ENCODE measurements at places on chromosomes 11 and 22.
A peak's percentile ranks its signal among the peaks of the same experiment; 100 is the strongest.

- DNase-seq = peak; percentile 97
Observed at GRCh38 chr11:35045236-35045820, 93.6 kb upstream of the CD44 start.

- no peak for DNase-seq
Observed at GRCh38 chr11:115611343-115611742, 107.1 kb upstream of the CADM1 start.

DNA sequence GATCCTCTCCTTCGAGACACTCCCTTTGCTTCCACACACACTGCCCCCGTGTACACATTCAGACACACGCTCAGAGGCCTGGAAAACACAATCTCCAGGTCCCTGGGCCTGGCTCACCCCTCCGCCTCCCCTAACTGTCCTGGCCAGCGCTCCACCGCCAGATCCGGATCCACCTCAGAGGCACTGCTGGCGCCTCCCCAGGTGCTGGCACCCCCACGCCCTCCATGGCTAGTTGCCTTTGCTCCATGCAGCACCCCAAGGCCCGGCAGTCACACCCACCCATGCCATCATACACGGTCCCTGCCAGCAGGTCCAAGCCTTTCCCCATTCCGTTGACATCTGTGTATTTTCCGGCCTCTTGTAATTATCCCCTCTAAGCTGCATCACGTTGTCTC is 11.1 kb downstream of the SPTBN2 start:
- DNase-seq = no peak

DNA sequence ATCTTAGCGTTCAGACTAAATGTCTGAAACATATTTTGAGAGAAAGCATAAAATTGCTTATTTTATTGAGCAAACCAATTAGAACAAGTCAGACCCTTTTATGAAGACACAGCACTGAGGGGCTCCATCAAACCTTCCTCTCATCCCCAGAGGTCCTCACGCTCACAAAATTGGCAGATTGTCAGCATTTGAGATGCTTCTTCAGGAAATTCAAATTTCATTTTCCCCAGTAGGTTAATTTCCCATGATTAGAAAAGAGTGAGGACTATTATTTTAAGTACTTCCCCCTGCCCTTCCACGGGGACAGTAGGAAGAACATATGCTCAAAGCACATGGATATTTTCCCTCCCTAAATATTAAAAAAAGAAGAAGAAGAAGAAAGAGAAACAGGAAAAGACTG is 851.8 kb downstream of the BRD1 start:
- DNase-seq = no peak

DNA sequence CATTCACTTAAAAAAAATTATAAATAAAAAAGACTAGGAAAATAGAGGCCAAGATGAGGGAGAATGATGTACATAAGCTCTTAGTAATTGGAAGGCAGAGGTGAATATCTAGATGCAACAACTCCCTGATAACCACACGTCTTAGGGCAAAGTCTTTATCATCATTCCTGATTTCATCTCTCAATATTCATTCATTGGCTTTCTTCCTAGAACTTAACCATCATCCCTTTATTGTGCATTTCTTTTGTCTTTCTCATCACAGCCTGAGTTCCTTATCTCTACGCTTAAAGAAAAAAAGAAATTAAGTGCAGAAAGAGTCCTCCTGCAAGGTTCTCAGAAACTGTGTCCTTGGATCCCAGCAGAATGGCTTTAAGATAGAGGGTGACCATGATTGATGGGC is 23.2 kb upstream of the FLI1 start:
- DNase-seq = no peak

GRCh38 chr22:39183991-39184585 is 31.6 kb upstream of the CBX7 start:
- no peak for DNase-seq

DNA sequence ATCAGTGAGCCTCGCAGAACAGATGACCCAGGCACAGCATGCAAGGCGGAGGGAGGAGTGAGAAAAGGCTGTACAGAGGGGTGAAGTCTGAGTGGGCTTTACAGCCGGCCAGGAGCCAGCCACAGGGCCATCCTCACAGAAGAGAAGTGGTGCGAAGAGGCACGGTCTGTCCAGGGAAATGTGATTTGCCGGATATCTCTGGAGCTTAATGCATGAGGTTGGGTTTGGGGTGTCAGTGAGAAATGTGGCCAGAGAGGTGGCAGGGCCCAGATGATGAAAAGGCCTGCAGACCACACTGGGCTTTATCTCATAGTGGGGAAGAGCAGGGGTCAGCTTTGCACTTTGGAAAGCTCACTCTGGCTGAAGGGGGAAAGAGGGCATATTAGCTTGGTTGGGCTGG is 255.2 kb downstream of the BUD13 start:
- no peak for DNase-seq

- peak; percentile 12 for DNase-seq
Observed at GRCh38 chr11:73218106-73218829, at the start of gene P2RY2. P2RY2 (plus strand) TSS chr11:73218281; CDS start chr11:73234160, 15,879 bp downstream.

GRCh38 chr22:42621505-42622002 is 6.9 kb upstream of the POLDIP3 start:
- DNase-seq = peak; percentile 52

GRCh38 chr11:1574933-1575242 is 2.8 kb upstream of the DUSP8 start:
- DNase-seq = no peak

DNA sequence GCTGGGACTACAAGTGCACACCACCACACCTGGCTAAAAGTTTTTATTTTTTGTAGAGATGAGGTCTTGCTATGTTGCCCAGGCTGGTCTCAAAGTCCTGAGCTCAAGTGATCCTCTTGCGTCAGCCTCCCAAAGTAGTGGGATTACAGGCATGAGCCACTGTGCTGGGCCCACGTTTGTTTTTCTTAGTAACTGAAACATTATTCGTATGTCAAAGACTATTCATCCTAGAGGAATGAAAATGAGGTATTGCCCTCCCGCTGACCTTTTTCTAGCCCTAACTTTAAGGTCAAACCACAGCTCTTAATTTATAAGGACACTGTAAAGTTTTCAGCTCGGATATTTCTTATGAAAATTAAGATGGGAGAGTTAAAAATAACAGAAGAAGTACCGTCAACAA is 33.2 kb upstream of the PAX6 start:
- DNase-seq = no peak

DNA sequence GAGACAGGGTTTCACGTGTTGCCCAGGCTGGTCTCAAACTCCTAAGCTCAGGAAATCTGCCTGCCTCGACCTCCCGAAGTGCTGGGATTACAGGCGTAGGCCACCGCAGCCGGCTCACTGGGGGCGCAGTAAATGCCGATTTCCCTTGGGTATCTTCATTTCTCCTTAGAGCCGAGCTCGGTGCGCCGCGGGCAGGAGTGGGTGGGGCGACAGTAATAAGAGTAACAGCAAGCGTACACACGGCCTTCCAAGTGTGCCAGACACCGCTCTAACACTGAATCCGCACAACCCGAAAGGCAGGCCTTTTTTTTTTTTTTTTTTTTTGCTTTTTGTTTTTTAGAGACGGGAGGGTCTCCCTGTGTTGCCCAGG is 500 bp upstream of the ADSL start:
- DNase-seq = peak; percentile 57

GRCh38 chr11:103327721-103328120 is 218.5 kb downstream of the DYNC2H1 start:
- DNase-seq = no peak

DNA sequence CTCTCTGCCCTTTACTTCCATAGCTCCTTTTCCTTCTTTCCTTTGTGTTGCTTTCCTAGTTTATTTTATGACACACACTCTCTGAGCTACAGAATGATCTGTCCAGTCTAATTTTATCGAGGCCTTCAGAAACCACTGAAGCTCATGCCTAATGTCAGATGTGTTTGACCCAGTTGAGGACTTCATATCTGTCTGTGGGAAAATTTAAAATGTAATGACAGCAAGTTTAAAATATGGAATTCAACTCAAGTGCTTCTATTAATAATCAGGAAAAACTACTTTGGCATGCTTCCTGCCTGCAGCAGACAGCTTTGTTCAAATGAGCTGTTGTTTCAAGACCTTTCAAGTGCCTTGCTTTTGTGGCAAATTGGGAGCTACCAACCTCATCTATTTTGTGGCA is 261.8 kb upstream of the MTNR1B start:
- DNase-seq = no peak

- DNase-seq = no peak
Observed at GRCh38 chr11:121359591-121359990, 67.0 kb downstream of the SC5D start.

DNA sequence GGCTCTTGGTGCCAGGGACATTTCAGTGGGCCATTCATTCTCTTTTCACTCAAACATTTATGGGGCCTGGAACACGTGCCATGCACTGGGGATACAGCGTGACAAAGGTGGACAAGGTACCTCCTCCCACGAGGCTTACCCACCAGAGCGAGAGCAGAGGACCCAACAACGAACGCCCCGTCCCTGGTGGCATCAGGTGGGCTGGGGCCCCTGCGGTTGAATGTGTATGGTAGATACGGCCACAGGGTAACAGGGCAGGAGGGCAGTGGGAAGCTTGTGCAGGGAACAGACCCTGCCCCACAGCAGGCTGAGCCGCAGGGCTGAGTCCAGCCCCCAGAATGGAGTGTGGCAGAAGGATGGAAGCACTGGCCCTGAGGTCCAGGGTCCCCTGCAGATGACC is 81.1 kb downstream of the LRRC32 start:
- DNase-seq = no peak

- DNase-seq = no peak
Observed at GRCh38 chr11:93169950-93170561, 27.7 kb downstream of the SLC36A4 start.

DNA sequence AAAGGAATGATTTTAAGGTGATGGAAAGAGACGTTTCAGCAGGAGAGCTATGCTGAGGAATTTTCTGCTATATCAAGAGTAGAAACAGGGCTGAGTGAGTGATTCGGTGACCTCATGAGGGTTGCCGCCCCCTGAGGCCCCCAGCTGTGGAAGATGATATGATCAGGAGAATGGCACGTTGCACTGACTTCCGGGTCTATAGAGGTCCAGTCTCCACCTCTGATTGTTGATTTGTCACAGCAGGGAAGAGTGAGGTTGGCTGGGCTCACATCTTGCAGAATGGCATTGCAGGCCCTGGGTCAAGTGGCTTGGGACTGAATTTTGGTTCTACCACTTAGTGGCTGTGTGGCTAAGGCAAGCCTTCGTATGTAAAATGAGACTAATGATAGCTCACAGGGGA is 205.1 kb downstream of the SNX19 start:
- DNase-seq = no peak

- no peak for DNase-seq
Observed at GRCh38 chr22:33380789-33381530, 322.8 kb upstream of the SYN3 start.

DNA sequence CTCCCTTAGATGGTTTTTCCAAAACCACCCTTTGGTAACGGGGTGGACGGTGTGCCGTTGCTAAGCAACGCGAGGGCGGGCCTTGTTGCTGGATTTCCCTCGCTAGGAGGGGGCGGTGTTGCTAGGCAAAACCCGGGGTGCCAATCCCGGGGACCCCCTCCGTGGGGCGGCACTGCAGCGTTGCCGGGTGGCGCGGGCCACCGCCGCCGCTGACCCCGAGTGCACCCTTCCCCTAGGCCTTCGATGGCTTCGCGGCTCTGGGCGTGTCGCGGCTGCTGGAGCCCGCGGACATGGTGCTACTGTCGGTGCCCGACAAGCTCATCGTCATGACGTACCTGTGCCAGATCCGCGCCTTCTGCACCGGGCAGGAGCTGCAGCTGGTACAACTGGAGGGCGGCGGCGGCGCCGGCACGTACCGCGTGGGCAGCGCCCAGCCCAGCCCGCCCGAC is 8.9 kb downstream of the EHBP1L1 start:
- DNase-seq = no peak

DNA sequence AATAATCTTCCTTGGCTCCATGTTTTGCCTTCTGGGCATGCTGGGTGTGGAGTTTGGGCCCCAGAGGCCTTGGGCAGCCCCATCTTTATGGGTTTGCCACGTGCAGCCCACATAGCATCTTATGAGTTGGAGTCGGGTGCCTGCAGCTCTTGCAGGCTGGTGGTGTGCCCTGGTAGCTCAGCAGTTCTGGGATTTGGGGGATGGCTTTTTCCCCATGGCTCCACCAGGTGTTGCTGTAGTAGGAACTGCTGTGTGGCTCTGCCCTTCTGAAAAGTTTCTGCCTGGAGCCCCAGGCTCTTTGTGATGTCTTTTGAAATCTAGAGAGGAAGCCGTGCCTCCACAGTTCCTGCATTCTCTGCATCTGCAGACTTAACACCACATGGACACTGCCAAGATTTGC is 16.8 kb downstream of the EED start:
- no peak for DNase-seq

GRCh38 chr11:16296273-16296672 is 60.1 kb downstream of the SOX6 start:
- DNase-seq = no peak

- no peak for DNase-seq
Observed at GRCh38 chr11:70876685-70877084, 375.7 kb downstream of the SHANK2 start.

DNA sequence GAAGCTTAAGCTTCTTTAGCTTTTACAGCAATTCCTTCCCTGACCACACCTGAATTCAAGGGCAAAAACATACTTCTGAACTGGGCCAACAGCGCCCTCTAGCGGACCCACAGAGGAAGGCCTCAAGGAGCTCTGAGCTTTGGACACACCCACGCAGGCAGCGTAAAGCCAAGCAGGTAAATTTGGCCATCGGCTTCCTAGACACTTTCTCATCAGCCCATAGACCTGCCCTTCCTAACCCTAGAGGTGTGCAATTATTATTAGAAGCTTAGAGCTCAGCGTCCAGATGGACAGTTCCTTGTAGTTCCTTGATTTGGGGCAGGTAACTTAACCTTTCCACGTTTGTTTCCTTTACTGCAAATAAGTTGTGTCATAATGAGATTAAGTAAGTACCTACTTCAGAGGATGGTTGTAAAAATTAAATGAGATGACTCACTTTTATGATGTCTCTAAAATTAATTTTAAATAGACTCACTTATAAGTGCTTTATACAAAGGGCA is 25.7 kb upstream of the HMGXB4 start:
- peak; percentile 65 for DNase-seq

DNA sequence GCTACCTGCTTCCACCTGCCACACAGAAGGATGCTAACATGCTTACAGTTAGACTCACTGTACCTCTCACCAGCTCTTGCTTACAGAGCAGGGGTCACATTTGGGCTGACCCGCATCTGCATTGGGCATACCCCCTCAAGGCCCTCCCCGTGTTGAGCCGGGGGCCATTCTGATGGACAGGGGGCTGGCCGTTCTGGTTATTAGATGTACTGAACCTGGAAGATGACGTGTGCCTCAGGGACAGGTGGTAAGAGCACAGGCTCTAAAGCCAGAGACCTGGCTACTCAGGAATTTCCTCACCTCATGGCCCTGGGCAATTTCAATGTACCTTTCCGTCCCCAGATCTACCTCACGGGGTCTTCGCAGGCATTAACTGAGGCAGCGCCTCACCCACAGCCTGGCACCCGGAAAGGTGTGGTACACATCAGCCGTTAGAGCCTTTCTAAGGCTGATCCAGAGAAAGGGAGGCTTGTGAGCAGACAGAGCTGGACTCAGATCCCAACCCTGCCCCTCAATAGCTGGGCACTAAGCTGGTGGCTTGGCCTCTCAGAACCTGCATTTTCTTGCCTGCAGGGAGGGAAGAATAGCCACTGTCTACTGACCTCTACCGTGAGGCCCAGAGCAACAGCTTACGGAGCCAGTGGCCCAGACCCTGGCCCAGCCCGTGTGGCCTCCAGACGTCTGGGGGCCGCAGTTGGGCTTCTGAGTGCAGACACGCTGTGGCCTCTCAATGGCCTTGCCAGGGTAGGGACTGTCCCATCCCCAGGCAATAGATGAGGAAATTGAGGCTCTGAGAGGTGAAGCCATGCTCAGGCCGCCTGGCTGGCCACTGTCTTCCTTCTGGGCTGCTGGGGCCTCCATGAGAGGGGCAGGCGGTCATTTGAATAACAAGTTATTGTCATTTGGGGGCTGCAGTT is 100.6 kb downstream of the MORC2 start:
- DNase-seq = no peak

- peak; percentile 23 for DNase-seq
Observed at GRCh38 chr11:17013548-17014320, 480 bp downstream of the PLEKHA7 start.

Measured in CD4-positive, alpha-beta memory T cell (primary cell).